IPS DF 6.9 (cell line): ENCODE measurements at places on chromosomes 3 and 15.

- no peak for DNase-seq
Measured at GRCh38 chr3:82078246-82078645, 316.8 kb upstream of the GBE1 start.

DNA sequence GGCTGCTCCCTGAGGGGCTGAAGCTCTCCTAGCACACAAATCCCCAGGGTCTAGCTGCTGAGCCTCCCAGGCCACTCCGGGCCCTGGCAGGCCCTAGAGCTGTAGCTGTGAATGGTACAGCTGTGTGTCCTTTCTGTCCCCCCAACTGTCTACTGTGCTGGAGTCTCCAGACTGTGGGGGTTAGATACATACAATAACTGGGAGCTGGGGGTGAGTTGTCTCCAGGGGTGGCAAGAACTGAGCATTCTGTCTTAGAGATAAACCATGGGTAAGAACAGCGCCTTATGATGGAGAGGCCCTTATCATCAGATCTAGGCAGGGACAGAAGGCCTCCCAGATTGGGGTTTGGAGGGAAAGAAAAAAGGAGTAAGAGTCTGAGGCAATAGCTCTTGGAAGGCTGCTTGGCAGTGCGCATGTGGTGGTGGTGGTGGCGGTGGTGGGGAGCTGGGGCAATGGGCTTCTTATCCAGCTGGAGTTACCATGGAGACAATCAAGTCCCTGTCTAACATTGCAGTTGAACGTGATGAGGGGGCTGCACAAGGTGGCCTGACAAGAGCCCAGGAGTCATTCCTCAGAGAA, 3.6 kb downstream of the CYB561D2 start:
- no peak for DNase-seq

- DNase-seq = no peak
Measured at GRCh38 chr3:138774529-138775253, 60.0 kb downstream of the PIK3CB start.

- DNase-seq = no peak
Measured at GRCh38 chr3:126746395-126747177, 42.5 kb downstream of the CHCHD6 start.

DNA sequence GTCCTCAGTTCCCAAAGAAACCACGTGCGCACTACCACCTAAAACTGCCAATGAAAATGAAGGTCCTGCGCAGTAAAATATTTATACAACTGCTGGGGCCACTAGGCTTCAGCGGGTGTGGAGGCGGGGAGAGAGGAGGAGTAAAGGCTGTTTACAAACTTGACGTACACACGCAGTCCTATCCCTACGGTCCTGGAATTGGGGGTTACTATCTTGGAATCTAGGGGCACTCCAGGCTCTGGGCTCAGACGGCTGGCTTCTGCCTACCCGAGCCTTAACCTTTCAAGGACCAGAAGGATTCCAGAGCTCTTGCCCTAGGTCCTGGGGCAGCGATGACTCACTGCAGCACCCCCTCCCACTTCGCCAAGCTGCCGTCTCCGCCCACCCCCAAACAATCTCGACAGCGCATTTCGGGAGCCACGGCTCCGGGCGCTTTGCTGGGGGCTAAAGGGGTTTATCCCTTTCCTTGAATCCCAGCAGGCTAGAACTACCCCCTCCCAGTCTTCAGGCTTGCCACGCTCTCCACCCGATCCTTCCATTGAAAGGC, 3.0 kb downstream of the ADAMTS9 start:
- DNase-seq = no peak

DNA sequence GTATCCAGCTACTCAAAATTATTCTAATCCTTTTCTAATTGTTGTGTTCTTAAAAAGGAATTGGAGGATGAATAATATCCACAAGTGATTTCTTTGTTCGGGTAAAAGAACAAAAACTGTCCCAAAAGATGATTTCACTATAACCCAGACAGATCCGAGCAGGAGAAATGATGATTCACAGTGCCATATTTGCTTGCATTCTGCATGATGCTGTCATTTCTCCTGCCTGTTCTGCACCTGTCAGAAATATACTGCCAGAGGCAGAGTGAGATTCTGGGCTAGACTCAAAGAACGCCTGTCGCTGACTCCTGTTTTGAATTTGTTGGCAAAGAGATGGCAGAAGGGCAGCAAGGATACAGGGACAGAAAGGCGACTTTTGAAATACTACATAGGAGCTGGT, 34.7 kb upstream of the SLC24A5 start:
- no peak for DNase-seq

GRCh38 chr15:95559875-95560394, 770.6 kb upstream of the NR2F2 start:
- no peak for DNase-seq
